ENCODE measurements at places on chromosomes 11 and 22.

DNA sequence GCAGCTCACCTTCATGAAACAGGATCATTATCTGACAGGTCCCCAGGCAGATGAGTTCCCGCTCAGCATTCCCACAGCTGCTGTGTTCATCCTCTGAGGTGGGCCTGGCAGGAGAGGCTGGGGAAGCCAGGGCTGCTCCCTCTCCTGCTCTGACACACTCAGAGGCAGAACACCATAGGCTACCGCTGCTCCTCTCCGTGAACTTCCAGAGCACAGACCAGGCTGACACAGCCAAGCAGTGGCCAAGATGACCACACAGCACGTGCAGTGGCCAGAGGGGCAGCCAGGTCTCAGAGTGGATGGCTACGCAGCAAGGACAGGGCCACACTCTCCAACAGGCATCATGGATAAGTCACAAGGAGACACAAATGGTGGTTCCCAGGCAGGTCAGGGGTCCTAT lies 8.5 kb downstream of the PRODH start:
- no peak for DNase-seq

DNA sequence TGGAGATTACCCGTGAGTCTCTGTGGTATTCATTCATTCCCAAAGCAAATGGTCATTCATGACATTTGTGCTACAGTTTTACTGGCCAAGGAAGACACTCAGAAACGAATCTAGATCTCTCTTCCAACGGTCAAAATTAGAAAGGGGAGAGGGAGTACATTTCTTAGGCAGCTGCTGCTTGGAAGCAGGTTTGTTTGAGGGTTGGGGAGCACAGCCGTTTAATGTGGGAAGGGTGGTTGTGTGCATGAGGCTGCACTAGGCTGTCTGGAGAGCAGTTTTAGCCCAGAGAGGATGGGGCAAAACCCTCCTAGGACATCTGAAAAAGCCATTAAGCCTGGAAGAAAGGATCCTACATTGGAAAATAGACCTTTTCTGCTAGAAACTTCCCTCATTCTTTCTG lies 29.7 kb upstream of the TIMP3 start:
- DNase-seq = no peak

DNA sequence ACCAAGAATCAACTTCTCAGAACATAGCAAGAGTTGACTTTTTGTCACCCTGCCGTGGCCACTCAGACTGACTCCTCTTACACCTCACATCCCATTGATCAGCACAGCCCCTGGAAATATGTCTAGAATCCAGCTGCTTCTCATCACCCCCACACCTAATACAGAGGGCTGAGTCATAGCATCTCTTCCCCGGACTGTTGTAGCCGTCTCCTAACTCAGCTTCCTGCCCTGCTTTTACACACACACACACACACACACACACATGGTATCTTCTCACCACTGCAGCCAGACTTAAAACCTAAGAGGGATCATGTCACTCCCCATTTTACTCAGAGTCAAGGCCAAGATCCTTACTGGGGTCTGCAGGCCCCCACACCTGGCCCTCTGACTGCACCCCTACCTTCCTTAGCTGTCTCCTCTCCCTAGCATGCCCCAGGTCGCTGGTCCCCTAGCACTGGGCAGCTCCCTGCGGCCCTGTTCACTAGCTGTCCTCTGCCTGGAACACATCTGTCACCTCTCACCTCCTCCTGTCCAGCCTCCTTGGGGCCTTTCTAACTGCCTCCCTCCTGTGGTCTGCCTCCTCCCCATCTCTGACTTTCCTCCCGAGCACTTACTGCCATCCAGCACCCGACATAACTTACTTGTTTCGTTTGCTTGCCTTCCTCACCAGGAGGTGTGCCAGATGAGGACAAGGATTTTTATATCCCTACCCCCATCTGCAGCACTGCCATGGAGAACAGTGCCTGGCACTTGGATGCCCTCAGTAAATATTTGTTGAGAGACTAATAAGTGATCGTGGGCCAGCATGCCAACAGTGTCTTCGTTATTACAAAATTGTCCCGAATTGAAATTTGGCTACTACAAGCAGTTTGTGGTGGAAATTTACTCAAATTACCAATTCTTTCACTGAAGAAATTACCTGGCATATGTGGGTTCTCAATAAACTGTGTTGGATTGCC lies 61.9 kb downstream of the BMAL1 start:
- DNase-seq = no peak

GRCh38 chr22:32905400-32905799 lies 103.9 kb downstream of the TIMP3 start:
- no peak for DNase-seq

GRCh38 chr11:43285826-43286225 lies 26.0 kb upstream of the API5 start:
- DNase-seq = no peak

Measured in stimulated activated CD8-positive, alpha-beta memory T cell treated with anti-CD3 and anti-CD28 coated beads, Interleukin-7, amount 100 ng/mL, for 24 hours (primary cell).